ENCODE measurements at places on chromosomes 12 and 14.
A peak's percentile ranks its signal among the peaks of the same experiment; 100 is the strongest.

- no peak for DNase-seq
These were observed 17.8 kb downstream of the FOXG1 start for GRCh38 chr14:28784096-28785048.

DNA sequence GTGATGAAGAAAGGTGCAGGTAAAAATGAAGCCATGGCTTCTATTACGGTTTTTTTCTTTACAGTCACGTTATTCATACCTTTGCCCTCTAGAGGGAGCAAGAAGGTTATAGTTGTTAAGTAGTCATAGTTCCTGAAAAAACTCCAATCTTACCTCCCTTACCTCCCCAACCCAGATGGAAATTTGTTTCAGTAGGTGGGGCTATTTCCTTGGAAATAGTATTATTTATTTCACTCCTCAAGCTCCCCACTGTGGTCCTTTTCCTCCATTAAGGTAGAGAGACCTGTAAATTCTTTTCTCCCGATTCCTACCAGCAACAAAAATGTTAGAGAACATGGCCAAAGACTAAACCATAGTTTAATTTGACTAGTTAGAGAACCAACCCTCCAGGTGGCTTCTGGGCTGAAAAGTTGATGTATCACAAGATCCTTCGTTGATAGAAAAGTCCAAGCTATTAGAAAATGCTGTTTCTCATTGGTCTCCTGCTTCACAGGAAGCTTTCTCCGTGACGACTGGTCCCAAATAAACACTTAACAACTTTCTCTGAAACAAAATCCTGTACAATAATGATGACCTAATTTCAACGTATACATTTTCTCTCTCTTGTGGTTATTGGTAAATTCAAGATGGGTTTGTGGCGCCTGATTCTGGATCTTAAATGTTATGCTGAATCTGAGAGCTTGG is 43.5 kb downstream of the TMX1 start:
- DNase-seq = peak; percentile 62

- DNase-seq = no peak
These were observed 385.4 kb downstream of the CCDC91 start for GRCh38 chr12:28575593-28576205.

DNA sequence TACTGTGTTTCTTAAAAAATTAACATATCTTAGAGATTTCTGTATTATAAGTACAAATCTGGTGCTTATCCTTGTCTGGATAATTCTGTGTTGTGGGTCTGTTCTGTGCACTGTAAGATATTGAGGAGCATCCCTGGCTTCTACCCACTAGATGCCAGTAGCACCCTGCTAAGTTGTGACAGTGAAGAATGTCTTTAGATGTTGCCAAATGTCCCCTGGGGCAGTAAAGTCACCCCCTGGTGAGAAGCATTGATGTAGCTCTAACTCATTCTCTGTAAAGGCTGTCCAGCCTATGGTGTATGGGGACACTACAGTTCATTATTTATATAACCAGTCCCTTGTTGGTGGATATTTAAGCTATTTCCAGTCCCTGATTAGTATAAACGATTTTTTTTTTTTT is 31.4 kb downstream of the MAP1LC3B2 start:
- peak; percentile 20 for DNase-seq

DNA sequence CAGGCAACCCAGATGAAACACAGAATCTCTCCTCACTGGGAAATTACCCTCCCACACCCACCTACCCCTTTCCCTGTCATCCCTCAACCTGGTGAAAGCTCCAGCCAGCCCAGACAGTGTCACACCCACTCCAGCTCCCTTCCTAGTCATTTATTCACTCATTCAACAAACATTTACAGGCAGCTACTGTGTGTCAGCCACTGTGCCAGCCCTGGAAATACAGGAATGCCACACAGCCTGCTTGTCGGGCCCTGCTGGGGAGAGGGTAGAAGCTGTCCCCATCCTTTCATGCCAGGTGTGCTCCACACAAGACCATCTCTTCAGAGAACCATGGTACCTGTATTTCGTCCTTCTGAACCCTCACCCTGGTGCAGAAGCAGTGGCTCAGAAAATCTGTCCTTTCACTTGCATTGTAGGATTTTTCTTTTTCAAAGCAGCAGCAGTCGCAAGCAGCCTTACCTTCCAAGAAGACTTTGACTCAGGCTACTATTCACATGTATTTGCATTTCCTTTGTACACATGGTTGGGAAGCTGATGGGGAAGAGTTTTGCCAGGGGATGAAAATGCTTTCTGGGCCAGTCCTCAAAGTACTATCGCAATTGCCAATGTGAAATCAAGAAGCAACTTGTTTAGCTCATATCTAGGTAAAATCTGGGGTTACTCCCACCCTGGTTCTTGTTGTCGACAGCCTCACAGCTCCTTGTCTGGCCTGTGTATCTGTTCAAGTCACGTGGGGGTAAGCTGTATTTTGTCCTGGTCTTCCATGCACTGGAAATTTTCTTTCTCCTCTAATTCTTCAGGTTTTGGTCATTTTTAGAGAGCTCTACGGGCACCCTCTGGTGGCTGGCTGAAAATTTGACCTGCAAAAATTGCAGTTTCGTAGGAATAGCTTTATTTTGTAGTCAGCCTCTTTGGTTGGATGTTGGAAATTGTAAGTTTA is 147.4 kb upstream of the EGLN3 start:
- DNase-seq = peak; percentile 66

DNA sequence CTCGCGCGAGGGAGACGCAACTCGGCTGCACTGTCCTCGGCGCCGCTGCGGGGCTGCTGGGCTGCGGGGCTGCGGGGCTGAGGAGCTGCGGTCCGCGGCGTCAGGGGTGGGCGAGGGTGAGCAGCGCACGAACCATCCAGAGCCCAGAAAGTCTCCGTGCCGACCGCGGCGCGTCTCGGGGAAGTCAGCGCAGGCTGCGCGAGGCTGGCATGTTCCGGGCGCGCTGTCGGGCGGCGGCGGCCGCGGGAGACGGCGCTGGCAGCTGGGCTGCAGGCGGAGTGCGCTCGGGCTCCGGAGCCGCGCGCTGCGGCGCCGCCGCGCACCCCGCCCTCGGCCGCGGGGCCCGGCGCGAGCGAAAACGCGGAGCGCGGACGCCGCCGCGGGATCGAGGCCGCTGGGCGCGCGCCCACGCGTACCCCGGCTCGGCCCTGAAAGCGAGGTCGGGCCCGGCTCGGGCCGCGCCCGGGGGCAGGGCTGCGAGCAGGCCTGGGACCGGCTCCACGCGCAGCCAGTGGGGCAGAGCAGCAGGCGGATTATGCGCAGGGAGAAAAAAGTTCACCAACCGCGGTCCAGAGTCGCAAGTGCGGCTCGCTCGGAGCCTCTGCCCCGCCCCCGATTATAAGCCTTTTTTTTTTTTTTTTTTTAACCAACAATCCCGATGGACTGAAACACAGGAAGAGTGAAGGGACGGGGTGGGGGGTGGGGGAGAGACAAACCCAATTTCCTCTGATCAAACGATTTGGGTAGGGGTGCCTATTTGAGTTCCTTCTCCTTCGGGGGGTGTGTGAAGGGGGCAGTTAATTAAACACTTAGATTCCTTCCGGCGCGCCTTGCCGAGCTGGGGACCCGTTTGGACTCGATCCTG is at the start of gene PRICKLE1:
TSS of gene PRICKLE1 (minus strand) at position 282 of the 865 bp plus-strand sequence. CDS start 117,230 bp downstream, outside the sequence.
- peak; percentile 31 for DNase-seq

DNA sequence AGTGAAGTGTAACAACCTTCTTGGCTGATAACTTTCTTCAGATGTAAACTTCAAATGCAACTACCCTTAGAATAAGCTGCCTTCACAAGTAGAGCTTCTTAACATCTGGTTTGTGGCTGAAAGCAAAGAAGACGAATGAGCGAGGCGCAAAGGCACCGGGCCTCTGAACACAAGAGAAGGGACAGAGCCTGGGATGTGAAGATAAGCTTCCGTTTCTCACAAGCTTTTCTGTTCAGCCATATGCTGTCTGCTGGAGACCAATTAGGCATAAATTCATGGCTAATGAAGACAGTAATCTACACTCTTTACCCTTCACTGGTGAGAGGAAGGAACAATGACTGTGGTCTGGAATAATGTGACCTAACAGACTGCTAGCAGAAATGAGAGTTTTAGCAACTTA is 195.2 kb downstream of the ATXN7L3B start:
- DNase-seq = no peak

- no peak for DNase-seq
These were observed 118.4 kb upstream of the MYF6 start for GRCh38 chr12:80589077-80589476.

DNA sequence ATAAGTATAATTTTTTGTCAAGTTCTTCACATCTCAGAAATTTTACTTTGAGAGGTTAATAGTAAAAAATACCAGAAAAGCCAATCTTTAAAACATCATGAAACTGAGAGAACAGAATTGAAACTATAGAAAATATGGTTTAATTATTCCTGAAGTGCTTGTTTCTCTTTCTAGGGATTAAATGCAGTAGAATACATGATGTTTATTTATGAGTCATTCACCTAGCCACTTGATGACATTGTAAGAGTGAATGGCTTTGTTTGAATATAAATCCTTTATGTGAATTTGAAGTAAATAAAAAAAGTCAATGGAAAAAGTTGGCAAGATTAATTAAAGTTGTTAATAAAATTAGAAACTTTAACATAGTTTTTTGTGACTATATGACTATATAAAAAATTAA is 48.4 kb downstream of the KTN1 start:
- DNase-seq = no peak

GRCh38 chr12:53496752-53497032 is 2.6 kb downstream of the MAP3K12 start:
- no peak for DNase-seq

GRCh38 chr12:112809684-112810083 is 18.1 kb downstream of the RPH3A start:
- DNase-seq = no peak

- peak; percentile 74 for DNase-seq
These were observed 69.6 kb downstream of the MOK start for GRCh38 chr14:102235275-102235897.

DNA sequence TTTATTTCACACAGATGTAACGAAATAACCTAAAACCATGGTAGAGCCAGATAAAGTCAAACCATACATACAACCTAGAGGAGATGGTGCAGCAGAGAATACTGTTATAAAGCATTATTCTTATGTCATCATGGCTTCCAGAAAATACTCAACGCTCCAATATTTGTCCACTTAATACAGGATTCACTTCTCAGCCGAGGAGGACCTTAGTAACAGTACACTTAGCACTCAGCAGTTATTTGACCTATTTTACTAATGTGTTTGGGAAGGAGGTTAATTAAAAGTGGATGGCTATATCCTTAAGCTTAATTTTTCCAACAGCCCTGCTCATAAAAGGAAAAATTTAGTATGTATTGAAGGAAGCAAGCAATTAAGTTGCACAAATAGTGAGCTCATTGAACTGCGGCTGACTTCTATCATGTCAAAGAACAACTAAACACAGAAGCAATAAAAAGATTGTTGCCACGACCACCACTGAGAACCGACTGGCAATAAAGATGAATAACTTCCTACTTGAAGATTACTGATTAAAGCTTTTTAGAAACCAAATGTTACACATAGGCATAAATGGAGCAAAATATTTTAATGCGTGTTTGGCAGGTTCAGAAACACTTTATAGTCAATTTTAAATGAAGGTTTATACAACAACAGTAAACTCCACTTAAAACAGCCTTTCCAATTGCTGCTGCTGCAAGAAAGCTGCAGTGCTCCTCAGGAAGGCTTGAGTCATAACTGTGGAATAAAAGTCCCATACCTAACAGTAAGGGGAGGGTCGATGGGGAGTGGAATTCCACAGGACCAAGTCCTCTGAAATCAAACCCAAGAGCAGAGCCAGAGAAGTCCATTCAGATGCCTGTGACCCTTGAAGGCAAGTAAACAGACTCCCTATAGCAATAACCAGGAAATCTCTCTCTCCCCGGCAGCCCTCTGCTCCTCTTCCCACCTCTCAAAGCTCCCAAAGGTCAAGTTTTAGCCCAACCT is 218.9 kb upstream of the CDKN3 start:
- no peak for DNase-seq

GRCh38 chr14:68598621-68599447 is 194.0 kb downstream of the ZFP36L1 start:
- peak; percentile 58 for DNase-seq

- DNase-seq = peak; percentile 91
These were observed at the start of gene SLC38A1 for GRCh38 chr12:46268583-46269428. TSS of gene SLC38A1 (minus strand) at chr12:46269043. CDS start at chr12:46239800, 29,243 bp downstream.

DNA sequence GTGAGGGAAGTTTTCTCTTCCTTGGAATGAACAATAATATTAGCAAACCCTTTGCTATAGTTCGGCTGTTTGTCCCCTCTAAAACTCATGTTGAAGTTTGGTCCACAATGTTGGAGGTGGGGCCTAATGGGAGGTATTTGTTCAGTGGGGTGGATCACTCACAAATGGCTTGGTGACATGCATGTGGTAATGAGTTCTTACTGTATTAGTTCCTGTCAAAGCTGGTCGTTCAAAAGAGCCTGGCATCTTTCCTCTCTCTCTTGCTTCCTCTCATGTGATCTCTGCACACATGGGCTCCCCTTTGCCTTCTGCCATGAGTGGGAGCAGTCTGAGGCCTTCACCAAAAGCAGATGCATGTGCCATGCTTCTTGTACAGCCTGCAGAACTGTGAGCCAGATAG is 13.1 kb upstream of the PPP4R4 start:
- DNase-seq = no peak

DNA sequence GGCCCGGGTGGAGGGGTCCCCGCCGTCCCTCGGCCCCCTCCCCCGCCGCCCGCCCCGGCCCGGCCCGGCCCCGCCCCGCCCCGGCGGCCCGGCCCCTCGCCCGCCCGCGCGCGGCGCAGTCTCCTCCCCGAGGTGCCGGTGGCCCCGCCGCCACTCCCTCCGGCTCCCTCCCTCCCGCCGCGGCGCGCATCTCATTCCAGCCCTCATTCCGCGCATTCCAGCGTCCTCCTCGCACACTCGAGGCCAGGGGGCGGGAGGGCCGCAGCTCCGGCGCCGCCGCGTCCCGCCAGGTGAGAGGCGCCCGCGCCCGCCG is at the start of gene TEAD4:
TSS of gene TEAD4 (plus strand) at position 206 of the 313 bp plus-strand sequence.
- no peak for DNase-seq

DNA sequence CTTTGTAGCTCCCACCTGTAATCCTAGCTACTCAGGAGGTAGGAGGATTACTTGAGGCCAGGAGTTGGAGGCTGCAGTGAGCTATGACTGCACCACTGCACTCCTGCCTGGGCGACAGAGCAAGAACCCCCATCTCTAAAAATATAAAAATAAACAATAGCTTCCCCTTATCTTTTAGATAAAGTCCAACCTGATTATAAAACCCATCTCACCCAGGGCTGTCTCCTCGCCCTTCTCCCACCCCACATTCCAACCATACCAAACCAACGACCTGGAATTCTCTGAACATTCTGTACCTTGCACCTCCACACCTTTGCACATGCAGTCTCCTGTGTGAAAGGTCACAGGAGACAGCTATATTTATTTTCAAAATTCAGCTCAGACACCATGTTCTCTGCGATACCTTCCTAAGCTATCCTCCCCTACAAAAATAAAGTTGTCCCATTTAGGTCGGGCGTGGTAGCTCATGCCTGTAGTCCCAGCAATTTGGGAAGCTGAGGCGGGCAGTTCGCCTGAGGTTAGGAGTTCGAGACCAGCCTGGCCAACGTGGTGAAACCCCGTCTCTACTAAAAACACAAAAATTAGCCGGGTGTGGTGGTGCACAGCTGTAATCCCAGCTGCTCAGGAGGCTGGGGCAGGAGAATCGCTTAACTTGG is 7.7 kb downstream of the SLC7A7 start:
- no peak for DNase-seq

GRCh38 chr14:37545174-37545573 is 49.9 kb downstream of the FOXA1 start:
- no peak for DNase-seq

- no peak for DNase-seq
These were observed 61.5 kb upstream of the SINHCAF start for GRCh38 chr12:31387466-31387865.

- no peak for DNase-seq
These were observed 692 bp downstream of the SPIC start for GRCh38 chr12:101475751-101476305.

All from KBM-7 (cell line).